ENCODE measurements at places on chromosomes 11 and 22.

- no peak for DNase-seq
Measured at GRCh38 chr11:33187998-33188722, 26.9 kb upstream of the CSTF3 start.

GRCh38 chr11:89421718-89422117 is 69.5 kb downstream of the NOX4 start:
- no peak for DNase-seq

DNA sequence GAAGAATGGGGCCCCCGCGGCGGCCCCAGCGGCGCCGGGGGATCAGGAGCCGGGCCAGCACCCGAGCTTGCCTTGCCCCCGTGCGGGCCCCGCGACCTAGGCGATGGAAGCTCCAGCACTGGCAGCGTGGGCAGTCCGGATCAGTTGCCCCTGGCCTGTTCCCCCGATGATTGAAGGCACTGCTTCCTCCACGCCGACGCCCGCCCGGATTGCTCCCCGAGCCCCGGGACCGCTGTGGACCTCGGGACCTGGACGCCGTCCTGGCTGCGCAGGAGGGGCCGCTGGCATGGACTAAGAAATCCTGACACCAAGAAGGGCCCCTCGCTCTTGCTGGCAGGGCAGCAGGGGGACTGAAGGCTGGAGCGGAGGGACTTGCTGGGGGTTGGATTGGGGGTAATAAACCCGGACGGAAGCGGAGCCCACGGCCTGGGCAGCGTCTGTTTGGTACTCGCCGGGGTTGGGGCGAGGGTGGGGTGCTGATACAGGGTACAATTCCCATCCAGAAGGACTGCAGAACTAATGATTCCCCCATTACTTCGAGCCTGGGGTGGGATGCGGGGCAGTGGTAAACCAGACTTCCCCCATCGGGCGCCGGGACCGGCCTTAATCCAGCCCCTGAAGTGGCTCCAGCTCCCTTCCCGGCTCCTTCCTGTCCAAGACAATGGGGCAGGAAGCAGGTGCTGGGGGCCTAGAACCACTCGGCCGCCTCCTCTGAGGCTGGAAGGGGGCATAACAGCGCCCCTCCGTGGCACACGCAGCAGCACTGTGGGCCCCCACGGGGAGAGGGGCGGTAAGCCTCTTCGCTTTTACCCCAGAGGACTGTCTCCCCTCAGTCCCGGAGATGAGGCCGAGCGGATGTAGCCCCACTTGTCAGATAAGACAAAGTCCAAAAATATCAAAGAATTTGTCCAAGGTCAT is 1.0 kb downstream of the CCDC85B start:
- no peak for DNase-seq

- no peak for DNase-seq
Measured at GRCh38 chr22:29043906-29044575, 17.6 kb downstream of the C22orf31 start.

DNA sequence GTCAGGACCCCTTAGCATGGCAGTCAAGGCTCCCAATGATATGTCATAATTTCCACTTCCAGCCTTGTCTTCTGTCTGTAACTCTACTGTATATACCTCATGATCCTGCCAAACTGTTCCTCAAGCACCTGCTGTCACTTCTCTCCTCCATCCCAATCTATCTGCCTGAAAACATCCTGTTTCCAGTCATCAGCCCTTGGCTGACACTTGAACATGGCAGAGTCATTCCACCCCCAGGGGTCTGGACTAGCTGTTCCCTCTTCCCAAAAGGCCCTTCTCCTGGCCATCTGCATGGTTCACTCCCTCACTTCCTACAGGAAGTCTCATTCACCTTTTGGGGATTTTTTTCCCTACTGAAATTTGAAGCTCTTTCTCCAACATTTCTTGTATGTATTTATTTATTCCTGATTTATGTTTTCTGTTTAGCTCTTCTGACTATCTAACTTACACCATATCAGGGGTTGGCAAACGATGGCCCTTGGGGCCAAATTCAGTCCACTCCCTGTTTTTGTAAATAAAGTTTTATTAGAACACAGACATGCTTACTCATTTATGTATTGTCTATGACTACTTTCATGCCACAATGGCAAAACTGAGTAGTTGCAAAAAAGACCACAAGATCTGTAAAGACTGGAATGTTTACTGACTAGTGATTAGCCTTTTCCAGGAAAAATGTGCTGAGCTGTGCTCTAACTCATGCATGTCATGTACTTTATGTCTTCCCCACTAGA is 278.4 kb downstream of the KIRREL3 start:
- DNase-seq = no peak

GRCh38 chr11:40321537-40321936 is 1137.9 kb downstream of the LRRC4C start:
- no peak for DNase-seq

- no peak for DNase-seq
Measured at GRCh38 chr11:23875176-23875850, 621.5 kb upstream of the LUZP2 start.

Data from GF-D8 (cell line).